ENCODE measurements at places on chromosomes 1 and 21.
A peak's percentile ranks its signal among the peaks of the same experiment; 100 is the strongest.

DNA sequence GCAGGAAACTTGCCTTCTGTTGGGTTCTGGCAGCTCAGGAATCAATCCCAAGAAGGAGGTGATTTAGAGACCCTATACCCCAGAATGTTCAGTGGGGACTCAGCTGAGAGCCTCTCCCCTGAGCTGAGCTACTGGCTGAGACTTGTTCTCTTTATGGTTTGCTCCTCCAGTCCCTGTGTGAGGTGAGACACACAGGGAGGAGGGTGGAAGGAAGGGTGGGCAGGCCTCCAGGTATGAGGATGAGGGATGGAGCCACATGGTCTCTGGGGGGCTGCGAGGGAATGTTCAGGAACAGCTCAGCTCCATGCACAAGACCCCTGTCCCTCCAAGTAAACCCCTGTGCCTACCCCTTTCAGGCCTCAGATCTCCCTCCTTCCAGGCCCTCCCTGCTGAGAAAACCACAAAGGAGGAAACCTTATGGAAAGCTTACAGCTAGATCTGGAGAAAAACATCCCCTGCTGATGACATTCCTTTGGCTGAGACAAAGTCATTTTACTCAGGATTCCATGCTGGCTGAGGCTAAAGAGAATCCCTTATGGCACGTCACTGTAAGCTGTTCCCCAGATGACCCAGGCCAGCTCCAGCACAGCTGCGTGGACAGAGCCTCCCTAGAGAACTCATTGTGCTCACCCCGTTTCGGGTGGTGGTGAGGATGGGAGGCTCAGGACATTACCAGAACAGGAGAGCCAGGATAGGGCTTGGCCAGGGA lies 91.5 kb upstream of the IPO9 start:
- no peak for DNase-seq

DNA sequence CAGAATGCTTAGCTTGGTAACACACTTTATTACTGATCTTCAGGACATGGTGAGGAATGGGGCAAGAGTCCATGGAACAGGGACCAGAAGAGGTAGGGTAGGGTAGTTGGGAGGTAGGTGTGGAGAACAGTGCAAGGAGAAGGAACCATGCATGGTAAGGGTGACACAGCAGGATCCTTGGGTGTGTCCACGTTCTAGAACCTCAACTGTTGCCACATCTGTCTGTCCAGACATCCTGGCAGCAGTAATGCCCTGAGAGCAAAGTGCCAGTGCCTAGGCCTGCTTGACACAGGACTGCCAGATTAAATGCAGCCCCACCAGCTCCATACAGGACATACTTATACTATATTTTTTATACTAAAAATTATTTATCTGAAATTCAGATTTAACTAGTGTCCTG lies 13.9 kb downstream of the DMAP1 start:
- no peak for DNase-seq

DNA sequence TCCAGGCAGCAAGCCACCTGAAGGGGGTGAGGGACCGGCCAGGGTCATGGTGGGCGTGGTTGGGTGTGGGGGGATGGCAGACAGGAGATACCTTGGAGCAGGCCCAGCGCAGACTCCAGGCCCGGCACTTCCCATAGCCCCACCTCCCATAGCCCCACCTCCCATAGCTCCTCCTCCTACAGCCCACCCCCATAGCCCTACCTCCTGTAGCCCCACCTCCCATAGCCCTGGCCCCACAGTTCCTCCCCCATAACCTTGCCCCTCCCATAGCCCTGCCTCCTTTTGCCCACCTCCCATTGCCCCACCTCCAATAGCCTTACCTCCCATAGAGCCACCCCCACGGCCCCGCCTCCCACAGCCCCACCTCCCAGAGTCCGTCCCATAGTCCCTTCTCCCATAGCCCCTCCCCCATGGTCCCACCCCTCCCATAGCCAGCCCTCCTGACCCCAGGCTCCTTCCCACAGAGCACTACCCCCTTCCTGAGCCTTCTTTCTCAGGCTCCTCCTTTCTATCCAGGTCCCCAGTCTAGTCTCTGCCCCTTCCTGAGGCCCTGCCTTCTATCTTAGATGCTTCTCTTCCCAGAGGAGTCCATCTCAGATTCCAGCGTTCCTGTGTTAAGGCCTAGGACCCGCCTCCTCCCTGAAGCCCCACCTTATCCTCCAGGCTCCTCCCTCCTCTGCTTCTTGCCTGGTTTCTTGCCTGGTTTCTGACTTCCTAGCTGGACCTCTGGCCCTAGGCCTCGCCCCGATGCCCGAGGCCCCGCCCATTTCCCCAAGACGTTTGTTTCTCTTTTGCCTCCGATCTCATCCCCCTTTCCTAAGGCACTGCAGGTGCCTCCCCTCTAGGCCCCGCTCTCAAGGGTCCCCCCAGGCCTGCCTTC lies 46.8 kb downstream of the PTPRU start:
- DNase-seq = no peak

GRCh38 chr1:10429868-10430215 lies 391 bp upstream of the CENPS start:
- DNase-seq = no peak

- no peak for DNase-seq
Observed at GRCh38 chr1:200310824-200311223, 99.0 kb downstream of the ZNF281 start.

- no peak for DNase-seq
Observed at GRCh38 chr1:64062529-64062928, 140.9 kb upstream of the UBE2U start.

GRCh38 chr1:93728480-93729131 lies 47.0 kb upstream of the BCAR3 start:
- peak; percentile 42 for DNase-seq

- no peak for DNase-seq
Observed at GRCh38 chr21:40564318-40564717, 282.6 kb downstream of the DSCAM start.

DNA sequence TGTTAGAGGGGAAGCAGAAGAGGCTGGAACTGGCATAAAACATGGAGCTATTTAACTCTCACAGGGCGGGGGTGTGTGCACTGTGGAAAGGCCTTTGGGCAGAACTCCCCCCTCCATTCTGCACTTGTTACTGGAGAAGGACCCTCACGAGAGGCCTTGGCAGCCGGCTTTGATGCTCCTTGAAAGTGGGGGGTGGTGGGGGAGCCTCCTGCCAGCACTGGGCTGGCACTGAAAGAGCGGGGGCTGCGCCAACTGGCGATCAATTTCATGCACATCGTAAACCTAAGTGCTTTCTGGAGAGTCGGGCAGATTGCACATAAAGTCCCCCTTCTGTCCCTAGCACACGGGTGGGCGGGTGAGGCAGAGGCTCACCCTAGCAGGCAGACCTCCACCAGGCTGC lies 28.9 kb downstream of the FOXO6 start:
- DNase-seq = peak; percentile 94

DNA sequence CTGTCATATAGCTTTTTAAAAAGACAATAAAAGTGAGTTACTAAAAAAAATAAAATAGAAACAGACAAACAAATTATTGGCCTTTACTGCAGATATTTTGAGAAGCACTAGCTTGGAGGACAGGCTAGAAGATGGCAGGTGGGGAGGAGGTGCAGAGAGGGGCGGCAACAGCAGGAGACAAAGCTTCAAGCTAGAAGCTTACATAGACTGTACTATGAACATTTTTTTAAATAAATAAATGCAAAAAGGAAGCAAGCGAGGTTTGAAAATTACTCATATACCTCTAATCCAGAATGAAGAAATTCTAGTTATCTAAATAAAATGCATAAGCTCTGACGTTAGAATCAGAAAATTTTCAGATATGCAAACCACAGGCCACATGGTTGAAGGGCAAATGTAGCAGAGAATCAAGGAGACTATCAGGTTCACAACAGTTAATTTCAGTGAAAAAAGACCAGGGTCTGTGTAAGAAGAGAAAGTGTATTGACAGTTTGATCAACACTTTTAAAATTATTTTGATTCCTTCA lies 54.9 kb downstream of the NRIP1 start:
- no peak for DNase-seq

GRCh38 chr1:226054519-226055327 lies 7.8 kb upstream of the H3-3A start:
- no peak for DNase-seq

- no peak for DNase-seq
Observed at GRCh38 chr1:62953633-62954032, 169.7 kb downstream of the ATG4C start.

- peak; percentile 59 for DNase-seq
Observed at GRCh38 chr1:55037733-55038551, 1.4 kb upstream of the PCSK9 start.

DNA sequence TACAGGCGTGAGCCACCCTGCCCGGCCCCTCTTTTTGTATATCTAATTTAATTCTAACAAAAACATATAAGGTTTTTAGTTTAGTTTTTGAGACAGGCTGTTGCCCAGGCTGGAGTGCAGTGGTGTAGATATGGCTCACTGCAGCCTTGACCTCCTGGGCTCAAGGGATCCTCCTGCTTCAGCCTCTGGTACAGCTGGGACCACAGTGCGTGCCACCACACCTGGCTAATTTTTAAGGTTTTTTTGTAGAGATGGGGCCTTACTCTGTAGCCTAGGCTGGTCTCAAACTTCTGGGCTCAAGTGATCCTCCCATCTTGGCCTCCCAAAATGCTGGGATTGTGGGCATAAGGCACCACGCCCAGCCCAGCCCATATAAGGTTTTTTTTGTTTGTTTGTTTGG lies 18.8 kb downstream of the ENSA start:
- DNase-seq = no peak

- no peak for DNase-seq
Observed at GRCh38 chr21:45114072-45114471, 39.7 kb downstream of the ADARB1 start.

GRCh38 chr1:151871284-151872030 lies 17.9 kb upstream of the THEM5 start:
- no peak for DNase-seq

DNA sequence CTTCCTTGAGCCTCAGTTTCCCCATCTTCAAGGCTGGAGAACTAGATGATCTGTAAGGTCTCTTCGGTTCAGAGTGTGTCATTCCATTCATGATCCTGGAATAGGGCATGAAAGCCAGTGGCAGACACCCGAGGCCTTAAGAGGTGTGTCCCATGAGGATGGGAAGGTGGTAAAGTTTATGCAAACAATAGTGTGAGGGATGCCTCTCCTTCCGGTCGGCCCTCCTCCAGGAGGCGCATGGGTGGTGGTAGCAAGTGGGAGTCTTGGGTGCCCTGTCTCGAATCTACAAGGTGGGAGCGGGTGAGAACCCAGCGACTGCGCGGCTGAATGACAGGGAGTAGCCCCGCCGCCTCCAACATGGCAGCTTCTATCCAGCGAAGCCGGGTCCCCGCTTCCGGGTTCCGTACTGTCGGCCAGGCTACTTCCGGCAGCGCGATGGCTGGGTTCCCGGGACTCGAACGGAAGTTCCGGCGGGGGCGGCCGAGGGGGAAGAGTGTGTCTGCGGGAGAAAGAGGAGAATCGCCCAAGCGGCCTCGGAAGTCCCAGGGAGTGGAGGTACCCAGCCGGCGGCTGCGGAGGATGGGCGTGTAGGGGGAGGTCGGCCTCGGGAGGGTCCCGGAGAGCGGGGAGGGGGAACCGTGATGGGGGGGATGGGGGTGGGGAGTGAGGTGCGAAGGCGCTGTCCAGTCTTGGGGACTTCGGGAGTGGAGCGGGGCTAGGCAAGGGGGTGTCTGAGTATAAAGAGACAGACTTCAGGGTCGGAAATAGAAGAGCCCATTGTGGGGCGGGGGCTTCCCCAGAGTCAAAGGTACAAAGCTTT lies at the start of gene LYPLA2:
Gene LYPLA2 (plus strand): TSS at position 450 of the 820 bp plus-strand sequence. CDS start 1,538 bp downstream, outside the sequence.
- DNase-seq = peak; percentile 26

- DNase-seq = no peak
Observed at GRCh38 chr1:71047635-71048607, at the start of gene PTGER3. TSS of gene PTGER3 (minus strand) at chr1:71047816. CDS start at chr1:71047577, 239 bp downstream.

- peak; percentile 86 for DNase-seq
Observed at GRCh38 chr1:197638316-197638715, 137.0 kb downstream of the DENND1B start.

GRCh38 chr1:222979561-222979960 lies 163.5 kb downstream of the TLR5 start:
- no peak for DNase-seq

All from NCI-H524 treated with DMSO at 0.1 percent for 48 hours (cell line).